ENCODE measurements at places on chromosomes 2 and 18.

- DNase-seq, result no peak
Observed at GRCh38 chr2:119713819-119714490, 35.0 kb downstream of the TMEM177 start.

- DNase-seq, result peak; percentile 41
Observed at GRCh38 chr18:47986620-47987387, 56.3 kb upstream of the SMAD2 start.

DNA sequence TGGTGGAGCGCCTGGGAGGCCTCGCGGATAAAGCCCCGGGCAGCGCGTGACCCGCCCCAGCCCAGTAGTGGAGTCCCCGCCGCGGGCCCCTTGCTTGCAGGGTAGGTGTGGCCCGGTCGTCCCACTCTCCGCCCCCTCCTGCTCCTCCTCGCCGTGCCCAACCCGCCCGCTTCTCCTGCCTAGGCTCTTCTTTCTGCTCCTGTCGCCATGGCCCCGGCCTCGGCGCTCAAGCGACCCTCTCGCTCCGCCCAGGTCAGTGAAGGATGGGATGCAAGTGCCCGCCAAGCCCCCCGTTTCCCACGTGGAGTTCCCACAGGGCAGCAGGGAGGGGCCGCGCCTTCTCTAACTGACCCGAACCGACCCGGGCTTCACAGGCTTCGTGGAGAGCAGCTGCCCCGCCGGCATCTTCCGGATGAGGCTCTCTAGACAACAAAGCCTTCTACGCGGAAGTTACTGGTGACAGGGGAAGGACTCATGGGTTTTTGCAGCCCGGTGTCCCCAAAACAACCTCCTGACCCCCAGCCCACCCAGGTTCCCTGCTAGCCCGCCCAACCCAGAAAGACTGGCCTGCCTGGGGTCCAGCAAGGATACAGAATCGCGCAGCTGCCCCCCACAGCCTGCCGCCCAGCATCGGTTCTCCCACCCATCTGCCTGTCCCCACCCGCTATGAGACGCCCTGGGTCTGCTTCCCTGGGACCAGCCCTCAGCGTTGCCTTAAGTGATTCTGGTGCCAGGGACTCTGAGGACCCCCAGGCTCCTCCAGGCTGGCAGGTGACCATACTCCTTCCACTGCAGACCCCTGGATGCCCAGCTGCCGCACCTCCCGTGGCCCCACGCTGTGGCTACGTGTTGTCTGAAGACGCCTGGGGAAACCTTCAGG lies 32.8 kb downstream of the TTC32 start:
- peak; percentile 24 for DNase-seq

- DNase-seq, result peak; percentile 32
Observed at GRCh38 chr2:9552219-9553178, 3.1 kb downstream of the ADAM17 start.

DNA sequence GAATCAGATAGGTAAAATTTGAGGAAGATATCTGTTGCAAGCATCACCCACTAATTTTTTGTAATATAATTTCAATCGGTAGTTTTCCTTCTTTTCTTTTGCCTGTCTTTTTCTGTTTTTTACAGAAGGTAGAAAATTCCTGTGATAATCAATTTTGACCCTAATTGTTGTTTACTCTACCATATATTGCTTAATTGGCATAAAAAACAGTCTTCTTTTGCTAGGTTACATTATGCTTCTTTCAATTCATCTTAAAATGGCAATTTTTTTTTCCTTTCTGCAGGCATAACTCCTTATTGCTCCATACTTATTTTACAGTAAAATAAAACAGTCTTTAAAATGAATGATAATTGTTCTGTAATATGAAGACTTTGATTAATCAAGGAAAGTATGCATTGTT lies 286.2 kb upstream of the LRP1B start:
- no peak for DNase-seq

- no peak for DNase-seq
Observed at GRCh38 chr2:177669625-177670330, 277.2 kb downstream of the AGPS start.

DNA sequence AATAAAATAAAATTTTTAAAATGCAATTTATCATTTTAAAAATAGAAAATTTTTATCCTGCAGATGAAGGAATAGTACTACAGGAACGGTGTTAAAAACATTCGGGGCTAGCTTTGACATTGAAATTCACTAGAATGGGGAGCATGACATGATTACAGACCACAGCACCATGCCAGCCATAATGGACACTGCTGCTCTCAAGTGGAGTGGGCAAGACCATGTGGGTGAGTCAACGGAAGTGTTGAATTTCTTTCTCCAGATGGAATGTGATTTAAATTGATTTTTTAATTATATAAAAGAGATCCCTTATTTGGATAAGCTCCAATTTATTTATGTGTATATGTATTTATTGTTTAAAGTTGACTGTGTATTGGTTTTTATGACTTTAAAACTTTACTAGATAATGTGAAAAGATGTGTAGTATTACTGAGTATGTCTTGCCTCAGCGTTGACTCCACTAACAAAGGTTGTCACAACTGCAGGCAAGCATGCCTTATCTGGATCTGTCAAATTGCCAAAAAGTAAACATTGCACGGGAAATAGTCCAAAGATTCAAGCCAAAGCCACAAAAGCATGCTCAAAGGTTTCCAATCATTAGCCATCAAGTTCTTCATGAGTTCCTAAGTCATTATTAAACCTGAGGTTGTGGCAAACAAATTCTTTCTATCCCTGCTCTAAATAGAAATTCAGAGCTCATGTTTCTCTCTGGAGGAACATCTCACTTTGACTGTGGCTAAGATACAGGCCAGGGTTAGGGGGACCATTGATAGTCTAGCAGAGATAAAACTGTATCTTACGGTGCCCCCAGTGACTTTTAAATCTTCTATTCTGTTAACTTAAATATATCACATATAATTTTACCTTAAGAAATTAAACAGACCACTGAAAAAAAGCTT lies 536.9 kb downstream of the TMX3 start:
- DNase-seq, result no peak
